ENCODE measurements at places on chromosomes 7 and 10.

- no peak for DNase-seq
These were observed 166.3 kb downstream of the TNS3 start for GRCh38 chr7:47415318-47416212.

DNA sequence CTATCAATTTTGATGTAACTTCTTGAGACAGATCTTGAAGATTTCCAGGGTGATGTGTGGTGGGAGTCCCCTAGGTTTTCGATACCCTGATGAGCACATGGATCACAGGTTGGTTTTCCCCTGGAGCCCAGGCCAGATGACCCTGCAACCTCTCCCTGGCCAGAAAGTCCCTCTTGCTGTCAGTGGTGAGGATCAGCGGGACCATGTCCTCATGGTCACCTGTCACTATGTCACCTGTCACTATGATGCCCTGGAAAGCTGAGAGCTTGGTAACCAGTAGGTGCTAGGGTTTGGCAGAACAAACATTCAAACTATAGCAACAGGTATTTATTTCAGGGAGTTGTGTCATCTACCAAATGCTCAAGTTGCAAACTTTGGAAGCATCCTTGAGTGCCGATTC, 197.9 kb downstream of the ARHGAP12 start:
- no peak for DNase-seq

DNA sequence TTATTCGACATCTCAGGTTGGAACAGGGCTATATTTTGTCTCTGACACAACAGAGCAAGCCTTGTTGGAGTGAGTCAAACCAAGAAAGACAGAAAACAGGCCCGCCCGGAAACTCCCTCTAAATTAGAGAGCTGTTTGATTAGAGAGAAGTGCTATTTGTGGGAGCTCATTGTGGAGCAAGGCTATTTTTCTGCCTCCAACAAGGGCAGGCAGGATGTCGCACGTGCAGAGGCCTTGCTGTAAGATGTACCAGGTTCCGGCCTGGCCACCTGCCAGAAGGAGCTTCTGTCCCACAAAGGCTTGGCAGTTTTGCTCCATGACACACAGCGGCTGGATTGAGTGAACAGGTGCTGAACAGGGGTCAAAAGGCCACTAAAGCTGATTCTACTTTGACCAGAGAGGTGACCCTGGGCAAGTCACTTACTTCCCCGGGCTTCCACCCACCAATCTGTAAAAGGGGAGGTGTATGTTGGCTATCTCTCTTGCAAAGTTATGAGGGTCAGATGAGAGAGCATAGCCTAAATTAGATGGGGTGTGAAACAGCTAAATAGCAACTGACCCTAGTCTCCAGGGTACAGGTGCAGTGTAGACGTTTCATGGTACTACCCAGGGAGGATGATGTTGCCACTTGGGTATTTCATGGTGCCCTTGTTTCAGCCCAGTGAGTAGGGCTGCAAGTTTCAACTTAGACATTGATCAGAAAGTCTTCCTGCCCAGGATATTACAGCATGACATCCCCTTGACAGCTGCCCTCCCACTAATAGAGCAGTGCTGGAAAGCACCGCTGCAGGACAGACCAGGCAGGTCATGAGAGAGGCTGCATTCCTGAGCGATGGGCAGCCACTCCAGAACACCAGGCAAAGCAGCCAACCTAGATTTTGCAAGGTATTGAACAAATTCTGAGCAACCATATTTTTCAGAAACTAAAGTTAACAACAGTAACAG, 62.0 kb downstream of the VSTM4 start:
- no peak for DNase-seq

GRCh38 chr7:136874393-136875032, 6.1 kb downstream of the CHRM2 start:
- no peak for DNase-seq

- no peak for DNase-seq
These were observed 55.9 kb downstream of the ETV1 start for GRCh38 chr7:13933536-13933935.

DNA sequence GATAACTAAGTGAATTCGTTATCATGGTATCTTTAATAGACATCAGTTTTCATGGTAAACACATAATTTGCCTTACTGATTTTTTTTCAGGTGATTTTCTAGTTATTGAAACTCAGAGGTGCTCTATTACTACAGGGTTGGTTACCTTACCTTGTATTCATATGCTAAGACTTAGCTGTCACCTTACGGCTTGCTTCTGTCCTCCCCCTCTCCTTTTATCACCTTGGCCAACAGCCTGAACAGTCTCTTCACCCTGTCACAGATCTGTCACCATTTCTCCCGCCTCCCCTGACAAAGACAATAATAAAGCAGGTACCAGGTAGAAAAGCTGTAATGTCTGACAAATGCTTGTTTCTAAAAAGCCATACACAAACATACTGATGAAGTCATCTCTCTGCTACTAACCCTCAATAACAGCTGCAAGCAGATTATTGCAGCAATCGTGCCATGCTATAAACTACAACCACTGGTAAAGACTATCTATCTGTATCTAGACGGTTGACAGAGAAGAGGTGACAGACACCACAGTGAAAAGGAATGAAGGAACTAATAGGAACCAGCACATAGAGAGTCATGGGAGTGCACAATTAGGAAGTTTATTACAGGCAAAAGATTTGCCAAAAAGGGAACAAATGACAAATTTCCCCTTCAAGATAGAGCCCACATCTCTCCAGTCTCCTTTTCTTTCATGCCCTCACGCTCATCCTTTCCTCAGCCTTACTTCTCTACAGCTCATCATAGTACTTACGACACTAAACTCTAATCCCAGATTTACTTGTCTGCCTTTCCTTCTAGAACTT, 57.2 kb downstream of the ARHGAP12 start:
- DNase-seq = no peak

GRCh38 chr7:128022631-128023532, 8.4 kb downstream of the LRRC4 start:
- no peak for DNase-seq

DNA sequence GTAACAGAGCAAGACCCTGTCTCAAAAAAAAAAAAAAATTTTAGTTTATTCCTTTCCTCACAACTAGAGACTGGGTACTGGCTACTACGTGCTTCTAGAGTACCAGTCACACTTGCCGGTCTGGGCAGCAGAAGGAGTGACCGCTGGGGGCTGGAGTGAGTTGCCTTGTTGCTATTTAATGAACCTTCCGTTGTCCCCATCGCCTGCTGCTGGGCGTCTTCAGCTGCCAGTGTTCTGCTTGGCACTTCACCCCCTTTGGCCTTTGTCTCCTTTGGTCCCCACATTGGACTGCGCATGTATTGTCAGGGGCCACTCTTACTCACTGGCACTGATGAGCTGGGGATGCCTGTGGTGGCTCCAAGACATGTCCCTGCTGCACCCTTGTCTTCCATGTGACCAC, 110.6 kb downstream of the CLEC2L start:
- no peak for DNase-seq

DNA sequence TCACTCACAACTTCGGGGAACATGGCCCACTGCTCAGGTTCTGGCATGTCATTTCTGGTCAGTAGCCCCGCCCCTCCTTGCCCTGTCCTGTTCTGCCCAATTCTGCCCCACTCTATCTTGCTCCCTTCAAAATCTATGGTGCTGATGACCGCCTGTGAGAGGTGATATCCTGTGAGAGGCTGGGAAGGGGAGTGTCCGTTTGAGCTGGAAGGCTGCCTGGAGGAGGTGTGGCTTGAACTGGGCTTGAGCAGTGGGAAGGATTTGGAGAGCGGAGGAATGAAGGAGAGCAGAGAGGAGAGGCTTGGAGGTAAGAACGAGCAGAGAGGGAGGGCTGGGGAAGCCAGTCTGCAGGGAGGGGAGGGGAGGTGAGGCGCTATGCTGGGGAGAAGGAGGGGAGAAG, 145.3 kb downstream of the RPS24 start:
- no peak for DNase-seq

DNA sequence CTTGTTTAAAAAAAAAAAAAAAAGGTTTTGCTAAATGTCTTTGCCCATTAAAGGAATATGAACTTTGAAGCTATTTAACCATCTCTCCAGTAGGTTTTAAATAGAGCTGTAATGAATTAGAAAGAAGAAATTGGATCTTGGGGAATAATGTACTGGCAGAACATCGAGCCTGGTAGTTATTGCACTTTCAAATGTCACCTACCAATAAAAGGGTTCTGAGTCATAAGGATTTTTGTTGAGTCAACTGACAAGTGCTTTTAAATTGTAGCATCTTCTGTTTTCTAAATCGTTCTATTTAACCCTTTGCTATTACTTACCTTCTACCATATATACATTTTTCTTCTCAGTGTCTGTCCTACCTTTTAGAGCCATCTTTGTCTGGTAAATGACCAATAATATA, 10.7 kb downstream of the CUTC start:
- no peak for DNase-seq

DNA sequence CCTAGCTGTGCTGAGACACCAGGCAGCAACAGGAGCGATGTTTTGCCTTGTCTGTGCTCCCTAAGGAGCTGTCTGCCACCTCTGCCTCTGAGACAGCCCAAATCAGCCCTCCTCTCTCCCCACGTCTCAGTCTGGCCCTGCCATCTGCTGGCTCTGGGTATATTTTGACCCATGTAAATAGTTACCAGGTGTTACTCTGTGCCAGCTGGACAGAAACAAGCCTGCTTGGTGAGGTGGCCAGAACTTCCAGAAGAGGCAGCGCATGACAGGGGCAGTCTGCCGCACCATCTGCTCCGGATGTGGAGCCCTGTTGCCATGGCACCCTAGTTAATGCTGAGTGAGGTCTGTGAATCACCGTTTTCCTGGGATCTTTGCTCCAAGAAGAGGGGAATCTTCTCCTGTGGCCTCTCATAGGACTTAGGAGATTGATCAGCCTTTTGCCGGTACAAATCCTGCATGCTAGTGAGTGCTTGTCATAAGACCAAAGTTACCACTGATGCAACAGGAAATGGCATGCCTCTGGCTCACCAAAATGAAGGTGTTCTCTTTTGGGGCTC, 31.8 kb downstream of the GSTO2 start:
- no peak for DNase-seq

GRCh38 chr7:1742555-1743303, 72.7 kb downstream of the ELFN1 start:
- DNase-seq = no peak

GRCh38 chr7:40120020-40120419, 14.4 kb downstream of the MPLKIP start:
- no peak for DNase-seq

DNA sequence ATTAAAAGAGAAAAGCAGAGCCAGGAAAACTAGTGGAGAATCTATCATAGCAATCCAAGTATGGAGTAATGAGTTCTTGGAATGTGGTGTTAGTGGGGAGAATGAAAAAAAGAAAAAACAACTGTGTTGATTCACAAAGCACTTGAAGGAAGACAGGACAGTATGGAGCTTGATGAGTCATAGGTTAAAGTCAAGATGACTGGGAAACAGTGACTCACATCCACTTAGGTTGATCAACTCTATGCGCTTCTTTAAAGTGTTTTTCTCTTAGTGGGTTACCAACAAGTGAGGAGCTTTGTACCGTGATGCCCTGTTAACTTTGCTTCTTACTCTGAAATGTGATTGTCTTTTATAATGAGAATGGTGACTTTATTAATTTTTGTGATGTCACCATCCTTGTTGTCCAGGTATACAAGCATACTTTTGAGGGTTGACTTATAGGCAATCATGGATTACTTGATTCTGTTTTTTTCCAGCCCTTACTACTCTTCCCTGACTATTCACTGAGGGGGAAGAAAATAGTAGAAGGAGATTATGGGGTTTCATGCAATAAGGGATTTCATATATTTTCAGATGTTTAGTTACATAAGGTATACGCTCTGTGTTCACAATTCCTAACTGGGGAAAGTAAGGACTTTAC, 32.1 kb upstream of the MDFIC start:
- DNase-seq = no peak

DNA sequence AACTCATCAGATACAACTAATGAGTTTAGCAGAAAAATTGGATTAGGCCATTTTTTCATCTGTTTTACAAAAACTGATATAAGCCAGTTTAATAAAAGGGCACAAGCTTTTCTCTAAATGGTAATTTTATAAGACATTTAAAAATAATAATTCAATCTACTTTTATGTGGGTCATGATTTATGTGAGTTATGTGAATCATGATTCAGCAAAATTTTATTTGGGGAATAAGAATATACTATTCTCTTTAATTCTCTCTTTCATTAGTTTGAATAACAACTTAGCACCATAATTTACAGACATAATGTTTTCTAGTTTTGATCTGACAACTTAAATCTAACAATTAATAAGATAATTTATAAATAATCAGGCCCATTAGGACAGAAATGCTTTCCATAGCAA, 63.8 kb upstream of the TEX47 start:
- no peak for DNase-seq

DNA sequence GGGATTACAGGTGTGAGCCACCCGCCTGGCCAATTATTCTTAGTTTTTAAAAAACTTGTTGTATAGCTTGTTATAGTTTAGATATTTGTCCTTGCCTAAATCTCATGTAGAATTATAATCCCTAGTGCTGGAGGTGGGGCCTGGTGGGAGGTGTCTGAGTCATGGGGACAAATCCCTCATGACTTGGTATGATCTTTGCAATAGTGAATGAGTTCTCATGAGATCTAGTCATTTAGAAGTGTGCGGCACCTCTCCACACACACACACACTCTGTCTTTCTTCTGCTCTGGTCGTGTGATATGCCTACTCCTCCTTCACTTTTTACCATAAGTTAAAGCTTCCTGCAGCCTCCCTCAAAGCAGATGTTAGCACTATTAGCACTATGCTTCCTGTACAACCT, 37.2 kb downstream of the FAM149B1 start:
- no peak for DNase-seq

GRCh38 chr10:63713191-63714144, 192.3 kb downstream of the REEP3 start:
- DNase-seq = no peak

DNA sequence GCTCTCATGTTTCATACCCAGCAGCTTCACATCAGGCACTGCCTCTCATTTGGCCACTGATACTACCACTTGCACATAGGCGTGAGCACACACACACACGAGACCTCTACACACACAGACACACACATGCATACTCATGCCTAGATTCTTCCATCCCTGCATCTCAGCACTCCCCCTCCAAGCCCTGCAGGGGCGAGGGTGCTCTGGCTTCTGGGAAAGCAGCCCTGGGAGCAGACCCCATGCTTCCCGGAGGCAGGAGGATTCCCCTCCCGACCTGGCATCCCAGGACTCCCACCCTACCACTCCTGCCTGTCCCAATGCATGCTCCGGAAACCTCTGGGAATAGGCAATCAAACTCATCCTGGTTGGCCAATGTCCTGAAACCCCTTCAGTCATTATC, 89.1 kb upstream of the SMNDC1 start:
- no peak for DNase-seq

- DNase-seq = no peak
These were observed 194.7 kb upstream of the BMPER start for GRCh38 chr7:33710608-33711007.

DNA sequence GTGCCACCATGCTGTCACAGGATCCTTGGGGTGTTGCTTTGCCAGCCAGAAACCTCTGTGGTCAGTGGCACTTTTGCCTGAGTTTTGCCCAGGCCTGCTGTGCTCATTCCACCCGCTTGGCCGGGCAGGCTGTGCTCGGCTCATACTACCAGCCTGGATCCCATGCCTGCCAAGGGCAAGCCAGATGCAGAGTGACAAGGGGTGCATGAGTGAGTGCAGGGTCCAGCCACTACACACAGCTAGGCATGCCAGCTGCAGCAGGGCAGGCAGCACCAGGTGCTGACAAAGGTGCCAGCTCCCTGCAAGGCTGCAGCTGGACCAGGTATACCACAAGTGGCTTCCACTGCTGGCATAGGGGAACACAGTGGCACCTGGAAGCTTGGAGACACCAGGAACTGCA, 28.6 kb downstream of the C10orf67 start:
- DNase-seq = no peak
